ENCODE measurements at places on chromosomes 6 and 20.

- no peak for DNase-seq
Measured at GRCh38 chr6:37537548-37537947, 37.9 kb upstream of the CCDC167 start.

DNA sequence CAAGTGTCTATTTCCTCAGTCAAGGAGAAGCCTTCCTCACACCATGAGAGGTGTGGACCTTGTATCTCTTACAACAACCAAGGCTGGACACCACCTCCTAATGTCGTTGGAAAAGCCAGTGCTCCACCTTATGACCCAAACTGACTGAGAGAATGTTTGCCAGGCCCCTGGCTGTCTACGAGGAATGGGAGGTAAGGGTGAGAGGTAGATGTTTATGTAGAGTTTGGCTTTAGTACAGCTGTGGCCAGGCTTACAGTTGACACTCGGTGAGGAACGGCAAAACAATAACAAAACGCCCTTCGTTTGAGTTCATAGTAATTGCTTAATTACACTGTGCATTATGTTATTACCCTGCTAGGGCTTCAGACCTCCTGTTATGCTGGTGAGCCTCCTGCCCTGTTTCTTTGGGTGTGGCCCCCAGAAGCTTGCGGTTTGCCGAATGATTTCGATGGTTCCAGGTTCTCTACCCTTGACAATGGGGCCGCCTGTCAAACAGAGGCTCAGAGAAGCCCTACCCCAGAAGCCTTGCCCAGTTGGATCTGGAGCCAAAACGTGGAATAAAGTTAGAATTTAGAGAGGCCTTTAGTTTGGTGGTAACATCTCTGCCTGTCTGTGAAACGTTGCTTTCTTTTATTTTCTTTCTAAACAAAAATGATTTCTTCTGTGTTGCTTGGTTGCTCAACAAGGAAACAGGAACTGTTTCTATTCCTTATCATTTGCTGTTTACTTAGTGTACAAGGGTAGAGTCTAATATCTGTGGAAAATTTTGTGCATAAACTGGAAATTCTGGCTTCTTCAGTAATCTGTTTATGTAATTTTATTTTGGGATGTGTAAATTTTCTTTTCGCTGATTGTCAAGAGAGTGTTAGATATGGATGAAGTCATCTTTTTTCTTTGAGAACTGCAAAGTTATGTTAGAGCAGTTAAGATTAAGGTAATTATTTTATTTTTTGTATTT lies 60.4 kb upstream of the FOXQ1 start:
- DNase-seq: no peak

DNA sequence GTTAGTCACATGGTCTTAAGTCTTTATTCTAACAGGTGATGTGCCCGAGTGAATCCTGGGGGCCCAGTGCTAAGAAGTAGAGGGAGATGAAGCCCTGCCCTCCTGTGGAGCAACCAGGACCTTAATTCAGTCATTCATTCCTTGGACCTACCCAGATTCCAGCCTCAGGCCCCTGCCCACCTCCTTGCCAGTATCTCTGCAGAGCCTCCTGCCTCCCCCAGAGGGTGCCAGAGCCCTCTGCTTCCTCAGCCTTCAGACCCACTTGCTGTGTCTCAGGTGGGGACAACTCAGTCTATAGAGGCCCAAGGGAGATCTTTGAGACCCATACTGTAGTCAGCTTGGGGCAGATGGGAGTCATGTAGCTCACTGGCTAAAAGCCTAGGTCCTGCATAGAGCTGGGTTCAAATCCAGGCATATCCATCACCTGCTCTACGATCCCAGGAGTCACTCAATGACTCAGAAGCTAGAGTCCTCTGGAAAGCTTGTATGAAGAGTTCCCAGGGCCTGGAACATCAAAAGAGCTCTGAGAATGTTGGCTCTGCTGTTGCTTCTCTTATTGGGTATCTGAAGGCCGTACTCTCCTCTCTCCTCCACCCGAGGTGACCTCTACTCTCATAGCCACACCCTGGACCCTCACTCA lies 3.9 kb upstream of the SIGLEC1 start:
- peak; percentile 71 for DNase-seq

GRCh38 chr20:49529470-49529869 lies 38.5 kb downstream of the PTGIS start:
- no peak for DNase-seq
